Activated gamma-delta T cell treated with anti-CD3 and anti-CD28 coated beads, Interleukin-2, amount 50 U/mL, for 16 hours (primary cell): ENCODE measurements at places on chromosomes 2 and 18.

DNA sequence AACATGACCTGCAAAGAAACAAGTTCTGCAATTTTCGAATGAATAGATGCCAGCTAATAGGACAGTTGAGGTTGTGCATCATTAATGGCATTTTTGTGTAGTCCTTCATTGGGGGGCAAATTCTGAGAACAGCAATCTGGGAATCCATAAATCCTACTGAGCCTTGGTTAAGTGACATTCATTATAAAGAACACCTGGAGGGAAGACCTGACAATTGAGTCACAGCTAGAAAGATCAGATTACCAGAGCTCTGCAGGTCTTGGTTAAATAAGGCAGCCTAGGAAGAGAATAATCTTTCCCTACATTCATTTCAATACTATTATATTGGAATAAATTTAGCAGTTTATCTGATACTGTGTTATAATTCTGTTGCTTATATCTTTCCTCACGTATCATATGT, 14.3 kb downstream of the KCNH7 start:
- no peak for DNase-seq

- DNase-seq, result no peak
These were observed 34.2 kb upstream of the TTR start for GRCh38 chr18:31557446-31557845.

DNA sequence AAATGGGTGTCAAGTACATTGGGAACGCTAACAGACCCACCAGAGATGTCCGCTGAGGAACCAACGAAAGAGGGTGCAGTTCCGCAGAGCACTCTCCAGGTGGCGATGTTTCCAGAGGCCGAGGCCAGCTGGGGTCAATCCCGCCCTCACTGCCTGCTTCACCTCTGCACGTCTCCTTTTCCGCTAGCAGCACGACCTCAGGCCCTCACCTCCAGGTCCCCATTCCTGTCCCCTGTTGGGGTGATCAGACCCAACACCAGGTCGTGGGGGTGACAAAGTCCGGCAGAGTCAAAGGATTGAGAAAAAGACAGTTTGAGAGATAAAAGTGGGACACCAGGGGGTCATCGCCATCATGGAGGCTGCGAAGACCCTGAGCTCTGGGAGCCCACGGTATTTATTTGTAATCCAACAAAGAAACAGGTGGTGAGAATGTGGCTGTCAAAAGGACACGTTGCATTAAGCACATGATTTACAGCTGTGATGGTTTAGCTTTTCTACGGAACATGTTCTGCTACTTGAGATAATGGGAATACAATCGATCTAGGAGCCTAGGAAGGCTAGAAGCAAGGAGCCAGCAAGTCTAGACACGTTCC, 27.3 kb downstream of the ZAP70 start:
- peak; percentile 23 for DNase-seq

- DNase-seq, result no peak
These were observed 101.9 kb downstream of the TWIST2 start for GRCh38 chr2:238949710-238950345.

DNA sequence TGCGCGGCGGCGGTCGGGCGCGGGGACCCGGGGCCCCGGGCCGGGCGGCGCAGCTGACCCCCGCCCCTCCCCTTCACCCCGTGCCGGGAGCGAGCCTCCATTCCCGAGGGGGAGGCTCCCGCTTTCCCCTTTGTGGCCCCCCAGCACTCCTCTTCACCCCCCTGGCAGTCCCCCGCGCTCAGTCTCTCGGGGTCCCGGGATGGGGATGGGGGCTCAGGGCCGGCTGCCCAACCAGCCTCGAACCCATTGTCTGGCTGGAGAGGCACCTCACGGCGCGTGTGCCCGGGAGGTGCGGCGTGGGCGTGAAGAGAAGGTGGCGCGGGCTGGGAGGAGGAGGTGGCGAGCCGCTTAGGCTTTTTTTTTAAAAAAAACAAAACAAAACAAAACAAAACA, 748 bp downstream of the FMNL2 start:
- DNase-seq, result no peak

- DNase-seq, result no peak
These were observed 49.3 kb downstream of the HIBCH start for GRCh38 chr2:190270298-190270697.

- DNase-seq, result no peak
These were observed 104.8 kb downstream of the MTCL1 start for GRCh38 chr18:8810157-8810556.

GRCh38 chr2:69943000-69943842, 18.2 kb downstream of the ASPRV1 start:
- DNase-seq, result no peak

GRCh38 chr2:233389601-233390125, 35.4 kb downstream of the DGKD start:
- DNase-seq, result no peak

GRCh38 chr2:197539734-197540133, 23.9 kb downstream of the MOB4 start:
- no peak for DNase-seq

- no peak for DNase-seq
These were observed 8.8 kb downstream of the DHX57 start for GRCh38 chr2:38866773-38867443.

DNA sequence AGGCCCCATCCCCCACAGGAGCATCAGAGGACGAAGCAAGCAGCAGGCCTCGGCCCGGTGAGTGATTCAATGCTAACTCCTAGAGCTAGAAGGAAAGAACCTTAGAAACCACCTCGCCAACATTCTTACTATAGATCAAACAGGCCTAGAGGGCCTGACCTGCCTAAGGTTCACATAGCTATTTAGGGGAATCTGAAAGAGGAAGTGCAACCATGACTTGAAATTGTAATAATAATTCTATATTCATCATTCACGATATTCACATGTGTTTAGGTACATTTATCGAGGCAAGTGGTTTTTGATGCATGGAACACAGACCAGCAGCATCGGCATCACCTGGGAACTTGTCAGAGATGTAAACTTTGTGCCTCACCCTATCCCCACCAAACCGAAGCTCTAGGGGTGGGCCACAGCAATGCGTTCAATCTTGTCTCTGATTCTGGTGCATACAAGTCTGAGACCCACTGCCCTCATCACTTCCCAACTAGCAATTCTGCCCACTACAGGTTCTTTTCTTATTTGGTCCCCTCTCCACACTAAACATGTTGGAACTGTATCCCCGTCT, 78.0 kb upstream of the DNMT3A start:
- DNase-seq, result no peak

GRCh38 chr2:12300019-12300602, 416.6 kb upstream of the TRIB2 start:
- DNase-seq, result no peak

DNA sequence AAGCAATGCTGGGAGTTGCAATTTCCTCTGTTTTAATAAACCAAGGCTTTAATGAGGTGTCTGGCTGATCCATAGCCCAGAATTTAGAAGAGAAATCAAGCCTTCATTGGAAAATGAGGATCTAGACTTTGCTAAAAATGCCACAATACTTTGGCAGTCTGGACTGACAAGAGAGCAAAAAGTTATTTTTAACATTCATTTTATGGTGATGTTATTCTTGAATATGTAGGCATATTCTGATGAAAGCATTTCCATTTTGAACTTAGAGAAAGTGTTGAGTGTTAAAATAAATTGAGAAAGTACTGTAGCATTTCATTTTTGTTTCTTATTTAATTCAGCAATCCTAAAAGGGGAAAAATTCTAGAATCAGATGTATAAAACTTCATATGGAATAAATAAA, 151.8 kb upstream of the HNMT start:
- DNase-seq, result no peak

GRCh38 chr2:195543902-195544894, 112.8 kb upstream of the SLC39A10 start:
- no peak for DNase-seq

GRCh38 chr2:58283931-58284330, 42.8 kb upstream of the FANCL start:
- no peak for DNase-seq

DNA sequence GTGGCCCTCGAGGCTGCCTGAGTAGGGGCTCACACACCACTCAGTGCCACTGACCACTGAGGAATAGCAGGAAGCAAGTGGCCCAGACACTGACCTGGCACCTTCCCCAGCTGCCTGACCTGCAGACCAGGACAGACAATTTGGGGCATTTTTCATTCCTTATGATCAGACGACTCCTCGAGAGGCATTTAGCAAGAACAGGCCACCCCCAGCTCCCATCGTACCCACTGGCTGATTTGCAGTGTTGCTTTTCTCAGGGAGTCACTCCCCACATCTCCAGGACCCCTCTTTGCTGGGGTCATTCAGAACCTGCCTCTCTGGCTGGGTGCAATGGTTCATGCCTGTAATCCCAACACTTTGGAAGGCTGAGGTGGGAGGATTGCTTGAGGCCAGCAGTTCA, 185.7 kb downstream of the HAUS1 start:
- no peak for DNase-seq

GRCh38 chr18:56987236-56987635, 159.7 kb upstream of the BOD1L2 start:
- no peak for DNase-seq

DNA sequence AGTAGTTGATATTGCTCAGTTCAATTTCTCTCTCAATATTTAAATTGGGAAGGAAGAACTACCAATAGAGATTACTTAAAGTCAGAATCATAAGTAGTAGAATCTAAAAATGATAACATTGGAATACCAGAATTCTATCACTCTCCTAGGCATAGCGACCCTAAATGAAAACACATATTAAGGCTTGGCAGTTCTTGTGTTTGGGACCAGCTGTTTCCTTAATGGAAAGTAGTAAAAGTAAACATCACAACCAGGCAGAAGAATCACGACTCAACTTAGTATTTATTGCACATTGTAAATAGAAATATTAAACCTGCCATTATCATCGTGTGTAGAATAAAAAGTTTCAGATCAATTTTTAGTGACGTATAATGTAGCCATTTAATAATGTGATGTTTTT, 117.5 kb downstream of the SPHKAP start:
- no peak for DNase-seq

DNA sequence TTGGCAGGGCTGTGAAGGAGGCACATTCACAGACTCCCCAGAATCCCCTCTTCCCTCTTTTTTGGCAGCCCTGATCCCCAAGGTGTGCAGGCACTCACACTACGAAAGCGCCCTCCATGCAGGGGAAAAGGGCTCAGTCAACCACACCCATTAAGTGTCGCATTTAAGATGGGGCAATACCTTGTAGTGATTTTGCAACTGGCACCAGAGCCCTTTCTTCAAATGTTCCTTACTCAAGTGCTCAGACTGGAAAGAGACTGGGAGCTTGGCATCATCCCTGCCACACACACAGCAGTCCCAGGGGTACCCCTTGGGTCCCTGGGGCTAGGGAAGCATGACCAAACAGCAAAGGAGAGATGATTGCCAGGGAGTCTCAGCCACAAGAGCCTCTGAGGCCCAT, 190.1 kb downstream of the HAUS1 start:
- no peak for DNase-seq

DNA sequence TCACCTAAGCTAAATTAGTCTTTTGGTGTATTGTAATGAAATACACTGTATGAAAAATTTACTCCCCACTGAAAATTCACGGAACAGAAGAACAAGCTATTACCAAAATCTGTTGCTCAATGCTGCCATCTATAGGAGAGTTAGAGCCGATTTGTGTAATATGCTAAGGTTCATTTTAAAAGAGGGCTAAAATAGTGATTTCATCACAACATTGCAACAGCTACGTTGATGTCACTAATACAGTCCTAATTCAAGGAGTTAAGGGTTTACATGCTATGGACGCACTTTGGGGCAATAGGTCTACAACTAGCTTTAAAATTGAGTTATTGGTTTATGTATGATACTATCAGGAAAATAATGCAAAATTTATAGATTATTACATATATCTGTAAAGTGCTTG, 3.0 kb upstream of the IRS1 start:
- DNase-seq, result no peak

- DNase-seq, result no peak
These were observed 44.4 kb upstream of the RIT2 start for GRCh38 chr18:43159926-43160325.

DNA sequence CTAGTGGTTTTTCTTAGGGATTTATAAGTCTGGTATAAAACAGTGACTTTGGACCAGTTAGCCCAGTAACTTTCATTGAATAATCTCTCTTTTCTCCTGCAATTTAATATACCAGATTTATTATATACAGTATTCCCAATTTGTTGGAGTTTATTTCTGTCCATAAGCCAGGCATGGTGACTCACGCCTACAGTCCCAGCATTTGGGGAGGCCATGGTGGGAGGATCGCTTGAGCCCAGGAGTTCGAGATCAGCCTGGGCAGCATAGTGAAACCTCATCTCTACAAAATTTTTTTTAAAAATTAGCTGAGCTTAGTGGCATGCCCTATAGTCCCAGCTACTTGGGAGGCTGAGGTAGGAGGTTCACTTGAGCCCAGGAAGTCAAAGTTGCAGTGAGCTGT, 26.7 kb downstream of the CNNM4 start:
- no peak for DNase-seq

- DNase-seq, result no peak
These were observed 91.1 kb downstream of the SCN3A start for GRCh38 chr2:165112789-165113188.

DNA sequence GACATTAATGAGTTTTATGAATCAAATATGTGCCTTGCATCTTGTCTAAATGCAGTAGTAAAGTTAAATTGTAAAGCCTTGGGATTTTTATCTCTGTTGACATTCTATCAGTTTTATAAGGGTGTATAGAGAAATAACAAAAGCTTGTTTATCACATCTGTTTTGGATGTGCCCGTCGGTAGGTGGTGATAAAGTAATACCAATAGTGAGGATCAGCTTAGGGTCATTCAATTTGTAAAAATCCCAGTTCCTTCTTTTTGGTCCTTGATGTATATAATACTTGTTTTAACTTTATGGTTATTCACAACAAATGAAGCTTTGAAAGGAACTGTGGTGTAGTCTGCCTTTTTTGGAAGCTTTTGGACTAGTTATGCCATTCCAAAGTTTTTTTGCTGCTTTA, 12.6 kb downstream of the UBE2E3 start:
- no peak for DNase-seq

DNA sequence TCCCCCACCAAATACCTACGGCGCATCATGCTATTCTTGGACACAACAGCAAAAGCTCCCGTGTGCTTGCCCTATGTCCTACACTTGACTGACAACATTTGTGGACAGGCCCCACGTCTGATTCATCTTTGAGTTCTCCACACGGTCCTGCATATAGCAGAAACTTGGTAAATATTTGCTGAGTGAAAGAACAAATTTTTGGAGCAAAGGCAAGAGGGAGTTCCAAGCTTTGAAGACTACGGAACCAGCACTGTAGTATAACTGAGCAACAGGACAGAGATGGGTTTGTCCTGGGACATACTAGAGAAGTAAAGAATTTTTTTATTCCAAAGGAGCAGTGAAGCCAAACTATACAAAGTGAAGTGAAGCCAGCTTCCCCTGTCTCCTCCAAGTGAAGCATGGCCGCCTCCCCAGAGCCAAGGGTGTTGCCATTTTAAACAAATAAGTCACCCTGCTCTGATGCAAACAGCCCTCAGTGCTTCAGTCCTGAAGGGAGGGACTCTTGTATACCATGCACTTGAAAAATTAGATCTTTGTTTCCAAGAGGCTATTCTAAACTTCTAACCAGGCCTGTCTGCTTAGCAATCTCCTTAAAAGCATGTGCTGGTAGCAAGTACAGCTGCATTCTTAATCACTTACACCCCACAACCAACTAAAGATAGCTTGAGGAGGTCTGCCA, 35.9 kb downstream of the SPRED2 start:
- no peak for DNase-seq
